ENCODE measurements at places on chromosomes 13 and 19.

DNA sequence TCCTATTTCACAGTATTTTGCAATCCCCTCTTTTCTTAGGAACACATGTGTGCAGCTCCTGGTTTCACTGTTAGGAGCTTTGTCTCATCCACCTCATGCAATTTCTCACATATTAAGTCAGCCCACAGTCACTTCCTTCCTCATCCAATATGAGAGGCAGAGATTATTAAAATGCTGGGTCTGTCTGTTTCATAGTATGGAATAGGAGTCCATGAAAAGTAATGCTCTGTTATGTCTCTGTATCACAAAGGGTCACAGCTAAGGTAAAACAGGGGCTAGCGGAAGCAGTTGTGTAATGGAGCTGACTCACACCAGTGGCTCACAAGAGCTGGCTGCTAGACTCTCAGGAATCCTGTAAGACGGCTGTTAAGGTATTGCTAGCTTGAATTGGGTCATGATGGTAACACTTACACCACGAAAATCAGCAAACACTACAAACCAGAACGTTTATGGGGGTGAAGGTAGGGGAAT lies 216.5 kb downstream of the EFNB2 start:
- DNase-seq = no peak

DNA sequence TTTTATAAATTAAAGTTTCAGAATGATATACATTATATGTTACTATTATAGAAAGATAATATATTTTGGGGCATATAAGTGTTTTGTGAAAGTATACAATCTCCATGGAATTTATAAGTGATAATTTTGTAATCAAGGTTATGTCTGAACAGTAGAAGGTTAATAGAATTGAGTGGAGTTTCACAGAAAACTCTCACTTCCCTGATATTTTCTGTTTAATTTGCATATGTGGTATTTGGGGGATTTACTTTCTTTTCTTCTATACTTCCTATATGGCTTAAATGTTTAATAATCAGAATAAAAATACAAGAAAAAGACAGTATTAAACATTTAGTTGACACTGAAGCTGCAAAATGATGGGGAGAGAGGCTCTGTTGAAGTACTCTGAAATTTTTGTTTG lies 848.5 kb downstream of the DACH1 start:
- DNase-seq = no peak

DNA sequence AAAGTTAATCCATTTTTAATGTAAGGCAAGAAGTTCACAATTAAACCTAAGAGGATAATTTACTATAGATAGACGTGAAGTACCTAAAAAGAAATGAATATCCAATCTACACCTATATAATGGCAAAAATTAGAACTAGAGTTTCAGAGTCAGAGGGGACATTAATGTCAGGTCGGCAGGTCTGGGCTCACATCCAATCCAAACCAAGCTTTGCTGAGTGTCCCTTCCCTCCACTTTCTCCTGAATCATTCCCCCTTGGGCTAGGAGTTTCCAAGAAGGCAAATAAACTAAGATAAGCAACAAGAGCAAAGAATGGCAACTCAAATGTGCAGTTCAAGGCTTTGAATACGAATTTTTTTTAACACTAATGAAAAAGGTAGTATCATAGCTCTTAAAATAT lies 2.9 kb downstream of the FLT3 start:
- no peak for DNase-seq

GRCh38 chr19:47719047-47719859 lies 6.0 kb downstream of the EHD2 start:
- no peak for DNase-seq

- no peak for DNase-seq
Observed at GRCh38 chr13:109159650-109160309, 530.4 kb downstream of the MYO16 start.

GRCh38 chr13:111854403-111854802 lies 212.5 kb upstream of the SOX1 start:
- no peak for DNase-seq

- no peak for DNase-seq
Observed at GRCh38 chr19:44566984-44567383, 37.5 kb upstream of the CEACAM20 start.

DNA sequence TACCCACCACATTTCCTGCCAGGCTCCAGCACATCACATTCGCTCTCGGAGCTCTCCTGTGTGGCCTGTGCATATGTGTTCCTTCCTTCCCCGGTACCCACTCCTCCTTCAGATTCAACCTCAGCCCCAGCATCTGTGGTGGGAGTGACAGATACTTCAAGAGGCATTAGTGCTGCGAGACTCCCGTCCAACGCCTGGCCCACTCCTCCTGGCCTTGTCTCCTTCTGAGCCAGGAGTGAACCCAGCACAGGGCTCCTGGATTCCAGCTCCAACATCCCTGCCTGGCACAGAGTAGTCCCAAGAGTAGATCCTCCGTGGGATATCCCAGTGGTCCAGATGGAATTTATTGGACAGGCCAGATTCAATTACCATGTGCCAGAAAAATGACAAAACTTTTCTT lies 55.9 kb downstream of the SACS start:
- DNase-seq = no peak

DNA sequence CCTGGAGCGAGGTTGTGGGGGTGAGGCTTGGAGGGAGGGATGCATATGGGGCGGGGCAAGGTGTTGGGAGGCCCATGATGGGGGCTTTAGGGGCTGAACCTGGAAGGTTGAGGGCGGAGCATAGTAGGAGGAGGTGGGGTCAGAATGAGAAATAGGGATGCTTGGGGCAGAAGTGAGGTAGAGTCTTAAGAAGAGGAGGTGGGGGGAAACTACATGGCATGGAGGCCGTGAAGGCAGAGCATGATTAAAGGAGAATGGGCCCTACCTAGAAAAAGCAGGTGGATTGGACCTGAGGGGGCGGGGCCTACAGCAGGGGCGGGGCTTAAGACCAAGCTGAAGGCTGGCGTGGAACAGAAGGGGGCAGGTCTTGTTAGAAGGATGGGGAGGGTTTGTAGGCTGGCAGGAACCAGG lies 799 bp downstream of the NR1H2 start:
- no peak for DNase-seq

DNA sequence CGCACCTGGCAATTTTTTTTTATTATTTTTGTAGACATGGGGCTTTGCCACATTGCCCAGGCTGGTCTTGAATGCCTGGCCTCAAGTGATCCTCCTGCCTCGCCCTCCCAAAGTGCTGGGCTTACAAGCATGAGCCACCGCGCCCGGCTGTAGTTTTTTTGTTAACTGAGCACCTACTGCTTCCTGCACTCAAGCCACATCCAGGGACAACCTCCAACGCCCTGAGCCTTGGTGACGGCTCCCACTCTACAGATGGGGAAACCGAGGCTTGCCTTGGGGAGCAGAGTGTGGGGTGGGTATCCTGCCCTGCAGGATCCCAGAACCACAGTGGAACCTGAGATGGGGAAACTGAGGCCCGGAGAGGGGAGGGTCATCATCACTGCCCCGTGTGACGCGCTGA lies 3.0 kb downstream of the ELANE start:
- no peak for DNase-seq

GRCh38 chr19:57818378-57818777 lies 3.7 kb upstream of the ZNF552 start:
- DNase-seq = no peak

GRCh38 chr13:48655291-48655690 lies 1.6 kb downstream of the CYSLTR2 start:
- no peak for DNase-seq

DNA sequence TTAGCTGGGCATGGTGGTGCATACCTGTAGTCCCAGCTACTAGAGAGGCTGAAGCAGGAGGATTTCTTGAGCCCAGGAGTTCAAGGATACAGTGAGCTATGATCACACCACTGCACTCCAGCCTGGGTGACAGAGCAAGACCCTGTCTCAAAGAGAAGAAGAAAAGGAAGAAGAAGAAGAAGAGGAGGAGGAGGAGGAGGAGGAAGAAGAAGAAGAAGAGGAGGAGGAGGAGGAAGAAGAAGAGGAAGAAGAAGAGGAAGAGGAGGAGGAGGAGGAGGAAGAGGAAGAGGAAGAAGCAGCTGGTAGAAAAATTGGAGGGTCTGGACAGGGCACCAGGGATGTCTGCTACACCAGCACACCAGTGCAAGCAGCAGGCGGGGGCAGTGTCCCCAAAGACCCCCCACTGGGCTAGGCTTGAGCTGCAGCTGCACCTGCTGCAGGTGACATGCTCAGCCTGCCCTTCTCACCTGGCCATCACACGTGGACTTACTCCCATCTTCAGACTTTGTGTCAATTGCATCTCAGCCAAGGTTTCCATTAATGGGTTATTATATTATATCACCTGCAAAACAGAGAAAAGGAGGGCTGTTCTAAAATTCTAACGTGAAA lies 180.9 kb upstream of the ZNF507 start:
- DNase-seq = no peak

DNA sequence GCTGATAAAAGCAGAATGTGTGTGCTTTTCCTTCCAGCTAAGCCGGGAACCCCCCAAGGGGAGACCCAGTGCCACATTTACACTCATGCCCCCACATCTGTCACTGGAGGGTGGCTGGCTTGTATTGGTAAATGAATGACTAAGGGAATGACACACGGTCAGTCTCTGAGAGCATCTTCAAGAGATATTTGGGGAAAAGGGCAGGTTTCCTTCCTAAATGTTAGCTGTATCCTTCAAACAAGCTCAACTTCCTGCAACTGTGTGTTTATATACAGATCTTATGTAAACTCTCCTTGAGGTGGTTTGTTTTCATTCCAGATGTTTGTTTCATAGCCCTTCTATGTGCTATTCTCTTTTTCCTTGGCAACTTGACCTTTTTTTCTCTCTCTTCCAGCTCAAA lies 192.6 kb downstream of the COL4A1 start:
- DNase-seq = no peak

- DNase-seq = no peak
Observed at GRCh38 chr19:31832176-31832548, 482.9 kb upstream of the TSHZ3 start.

DNA sequence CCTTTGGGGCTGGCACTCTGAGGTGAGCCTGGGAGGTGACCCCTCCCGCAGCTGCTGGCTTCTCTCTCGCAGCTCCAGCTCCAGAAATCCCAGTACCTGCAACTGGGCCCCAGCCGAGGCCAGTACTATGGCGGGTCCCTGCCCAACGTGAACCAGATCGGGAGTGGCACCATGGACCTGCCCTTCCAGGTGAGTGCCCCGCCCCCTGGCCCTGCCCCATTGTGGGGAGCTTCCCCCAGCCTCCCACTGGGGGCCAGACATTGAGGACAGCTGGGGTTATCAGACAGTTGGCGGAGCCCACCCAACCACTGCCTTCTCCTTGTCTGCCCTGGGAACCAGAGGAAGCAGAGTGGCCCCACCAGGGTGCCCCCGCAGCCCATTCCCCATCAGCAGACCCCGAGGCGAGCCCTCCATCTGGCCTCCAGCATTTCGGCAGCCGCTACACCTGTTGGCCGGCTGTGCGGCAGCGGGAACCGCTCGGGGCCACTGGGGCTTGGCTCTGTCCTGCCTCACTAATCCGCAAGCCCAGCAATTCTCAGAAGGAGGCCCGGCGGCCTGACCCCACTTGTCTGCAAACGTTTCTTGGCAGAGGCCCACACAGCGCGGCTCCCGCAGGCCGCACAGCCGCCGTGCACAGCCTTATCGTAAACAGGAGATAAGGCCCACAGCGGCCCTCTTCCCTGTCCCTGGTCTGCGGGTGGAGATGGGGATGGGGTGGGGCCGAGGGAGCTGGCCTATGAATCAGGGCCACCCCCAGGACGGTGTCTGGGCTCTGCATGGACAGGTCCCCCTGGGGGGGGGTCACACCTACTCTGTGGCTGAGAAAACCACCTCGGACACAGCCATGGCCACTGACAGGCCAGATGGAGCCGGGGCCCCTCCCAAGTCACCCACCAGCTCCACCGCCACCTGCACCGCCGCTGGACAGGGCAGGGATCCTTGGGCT lies 48.0 kb downstream of the COMP start:
- no peak for DNase-seq

DNA sequence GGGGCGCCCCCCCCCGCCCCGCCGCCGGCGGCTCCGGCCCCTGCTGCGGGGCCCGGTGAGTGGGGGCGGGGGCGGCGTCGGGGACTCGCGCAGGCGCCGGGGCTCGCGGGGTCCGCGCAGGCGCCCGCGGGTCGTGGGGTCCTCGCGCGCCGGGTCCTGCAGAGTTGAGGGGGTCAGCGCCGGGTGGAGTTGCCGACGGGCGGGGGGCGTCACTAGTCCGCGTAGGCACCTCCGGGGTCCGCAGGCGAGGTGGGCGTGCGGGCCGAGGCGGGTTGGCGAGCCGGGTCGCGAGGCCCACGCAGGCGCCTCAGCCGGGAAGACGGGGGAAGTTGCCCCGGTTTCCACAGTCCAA lies 365 bp downstream of the PPP6R1 start:
- DNase-seq = no peak

- no peak for DNase-seq
Observed at GRCh38 chr13:30313311-30313710, 6.0 kb upstream of the KATNAL1 start.

GRCh38 chr19:35279985-35280821 lies 2.1 kb upstream of the HAMP start:
- DNase-seq = no peak

- no peak for DNase-seq
Observed at GRCh38 chr19:9782338-9782737, 13.8 kb upstream of the ZNF846 start.

DNA sequence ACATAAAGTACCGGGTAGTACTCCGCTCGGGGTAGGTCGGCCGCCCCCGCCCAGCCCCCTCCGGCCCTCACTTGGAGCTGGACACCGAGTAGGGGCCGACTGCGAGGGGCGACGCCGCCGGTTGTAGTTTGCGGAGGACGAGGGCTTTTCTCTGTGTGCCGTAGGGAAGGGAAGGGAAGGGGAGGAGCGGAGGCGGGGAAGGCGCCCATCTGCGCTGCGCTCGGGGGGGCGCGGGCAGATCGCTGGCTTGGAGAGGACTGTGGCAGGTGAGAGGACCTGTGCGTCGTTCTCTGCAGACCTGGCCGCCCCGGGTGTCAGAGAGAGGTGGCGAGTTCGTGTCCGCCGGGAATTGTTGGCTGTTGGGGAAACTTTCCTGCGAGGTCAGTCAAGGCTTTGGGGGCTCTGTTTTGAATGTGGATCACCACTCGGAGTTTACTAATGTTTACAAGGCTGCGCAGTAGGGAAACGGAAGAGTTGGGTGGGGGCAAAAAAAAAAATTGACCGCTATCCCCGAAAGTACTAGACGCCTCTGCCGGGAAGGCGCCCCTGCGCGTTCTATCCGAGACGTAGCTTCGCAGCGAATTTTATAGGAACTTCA lies 1.4 kb downstream of the ING1 start:
- DNase-seq = no peak
